SHP77 treated with DMSO at 0.1 percent for 48 hours (cell line): ENCODE measurements at places on chromosomes 5 and 9.

- no peak for DNase-seq
These were observed 186.0 kb downstream of the PAX5 start for GRCh38 chr9:36847781-36848673.

DNA sequence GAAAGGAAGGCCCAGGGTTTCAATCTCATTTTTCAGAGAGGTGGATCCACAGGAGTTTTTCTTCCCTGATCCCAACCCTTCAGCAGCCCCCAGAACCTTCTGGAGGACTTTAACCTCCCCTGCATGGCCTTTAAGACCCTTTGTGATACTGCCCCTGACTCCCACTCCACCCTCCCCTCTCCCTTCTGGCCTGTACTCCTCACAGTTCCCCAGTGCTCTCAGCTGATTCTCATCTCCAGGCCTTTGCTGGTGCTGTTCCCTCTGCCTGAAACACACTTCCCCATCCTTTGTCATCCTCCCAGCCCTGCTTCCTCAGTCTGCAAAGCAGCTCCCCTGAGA, 18.5 kb downstream of the NEURL1B start:
- no peak for DNase-seq

DNA sequence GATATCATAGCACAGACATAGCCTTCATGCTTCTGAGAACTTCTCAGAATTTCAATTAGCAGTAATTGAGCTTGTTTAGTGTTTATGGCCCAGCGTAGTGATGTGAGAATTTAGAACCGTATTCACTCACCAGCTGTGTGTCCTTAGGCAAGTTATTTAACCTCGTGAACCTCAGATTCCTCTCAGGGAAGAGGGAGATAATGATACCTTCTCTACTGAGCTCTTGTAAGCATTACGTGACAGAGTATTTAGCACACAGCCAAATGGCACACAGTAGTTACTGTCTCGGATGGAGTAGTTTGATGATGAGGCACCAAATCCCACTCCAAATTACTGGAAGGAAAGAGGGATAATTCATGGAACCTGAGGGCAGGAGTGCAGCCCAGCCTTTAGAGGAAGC, 429.3 kb downstream of the CCDC171 start:
- no peak for DNase-seq

DNA sequence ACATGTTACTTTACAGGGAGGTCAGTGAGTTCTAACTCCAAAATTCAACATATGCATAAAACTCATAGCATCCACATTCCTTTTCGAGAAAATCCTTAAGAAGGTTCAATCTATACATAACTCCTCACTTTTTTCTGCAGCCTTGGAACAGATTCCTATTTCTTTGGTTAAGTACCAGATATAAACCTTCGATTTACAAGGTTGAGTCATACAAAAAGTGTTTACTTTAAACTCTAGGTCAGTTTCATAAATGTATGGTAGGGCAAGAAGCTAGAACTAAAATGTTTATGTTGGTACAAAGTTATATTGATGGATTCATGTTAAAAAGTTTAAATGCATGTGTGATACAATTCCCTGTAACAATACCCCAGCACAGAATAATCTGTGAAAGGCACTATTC, 19.4 kb downstream of the CDKN2AIPNL start:
- DNase-seq, result no peak

DNA sequence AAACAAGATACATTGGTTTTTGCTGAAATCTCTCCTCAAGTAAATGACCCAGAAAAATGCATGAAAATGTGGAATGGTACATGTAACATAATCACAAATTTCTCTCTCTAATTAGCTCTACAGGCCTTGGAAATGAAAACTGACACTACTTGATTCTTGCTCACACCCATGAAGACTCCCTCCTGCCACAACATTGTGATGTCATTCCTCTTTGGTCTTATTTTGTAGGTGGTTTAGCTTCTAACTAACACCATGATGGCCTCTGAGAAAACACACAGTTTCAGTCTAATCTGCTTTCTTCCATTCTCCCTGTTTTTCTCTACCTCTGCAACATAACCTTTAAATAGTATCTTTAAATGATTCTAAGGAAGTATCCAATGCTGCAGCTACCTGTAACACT, 78.6 kb upstream of the FAM174A start:
- no peak for DNase-seq

- DNase-seq, result no peak
These were observed 13.4 kb downstream of the COL23A1 start for GRCh38 chr5:178576591-178577351.

DNA sequence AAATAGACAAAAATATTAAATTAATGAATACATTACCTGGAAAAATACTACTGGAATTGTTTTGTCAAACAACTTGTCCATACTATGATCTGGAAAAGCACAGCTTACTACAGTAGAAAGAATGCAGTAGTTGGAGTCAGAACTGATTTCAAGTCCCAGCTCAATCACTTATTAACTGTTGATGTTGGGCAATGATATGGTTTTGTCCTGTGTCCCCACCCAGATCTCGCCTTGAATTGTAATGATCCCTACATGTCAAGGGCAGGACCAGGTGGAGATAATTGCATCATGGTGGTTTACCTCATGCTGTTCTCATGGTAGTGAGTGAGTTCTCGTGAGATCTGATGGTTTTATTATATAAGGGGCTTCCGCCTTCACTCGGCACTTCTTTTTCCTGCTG, 247.5 kb downstream of the CD180 start:
- DNase-seq, result no peak

DNA sequence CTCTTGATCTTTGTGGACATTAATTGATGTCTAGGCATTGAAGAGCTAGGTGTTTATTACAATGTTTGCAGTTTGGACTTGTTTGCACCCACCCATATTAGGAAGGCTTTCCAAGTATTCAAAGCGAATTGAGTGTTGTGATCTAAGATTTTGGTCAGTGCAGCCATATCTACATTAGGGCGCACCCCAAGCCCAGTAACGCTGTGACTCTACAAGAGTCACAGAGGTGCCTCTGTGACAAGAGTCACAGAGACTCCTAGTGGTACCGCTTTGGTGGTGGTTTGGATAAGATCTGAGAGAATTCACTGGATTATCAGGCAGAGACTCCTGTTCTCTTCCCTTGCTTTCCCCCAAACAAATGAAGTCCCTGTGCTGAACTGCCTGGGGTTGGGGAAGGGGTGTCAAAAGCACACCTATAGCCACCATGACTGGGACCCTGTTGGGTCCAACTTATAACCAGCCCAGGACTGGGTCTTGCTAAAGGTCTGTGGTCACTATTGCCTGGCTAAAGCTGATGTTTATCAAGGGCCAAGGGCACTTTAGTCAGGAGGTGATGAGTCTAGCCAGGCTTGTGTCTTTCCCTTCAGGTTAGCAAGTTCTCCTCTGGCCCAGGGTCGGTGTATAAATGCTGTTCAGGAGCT, 114.1 kb upstream of the RIOK2 start:
- DNase-seq, result peak; percentile 12

DNA sequence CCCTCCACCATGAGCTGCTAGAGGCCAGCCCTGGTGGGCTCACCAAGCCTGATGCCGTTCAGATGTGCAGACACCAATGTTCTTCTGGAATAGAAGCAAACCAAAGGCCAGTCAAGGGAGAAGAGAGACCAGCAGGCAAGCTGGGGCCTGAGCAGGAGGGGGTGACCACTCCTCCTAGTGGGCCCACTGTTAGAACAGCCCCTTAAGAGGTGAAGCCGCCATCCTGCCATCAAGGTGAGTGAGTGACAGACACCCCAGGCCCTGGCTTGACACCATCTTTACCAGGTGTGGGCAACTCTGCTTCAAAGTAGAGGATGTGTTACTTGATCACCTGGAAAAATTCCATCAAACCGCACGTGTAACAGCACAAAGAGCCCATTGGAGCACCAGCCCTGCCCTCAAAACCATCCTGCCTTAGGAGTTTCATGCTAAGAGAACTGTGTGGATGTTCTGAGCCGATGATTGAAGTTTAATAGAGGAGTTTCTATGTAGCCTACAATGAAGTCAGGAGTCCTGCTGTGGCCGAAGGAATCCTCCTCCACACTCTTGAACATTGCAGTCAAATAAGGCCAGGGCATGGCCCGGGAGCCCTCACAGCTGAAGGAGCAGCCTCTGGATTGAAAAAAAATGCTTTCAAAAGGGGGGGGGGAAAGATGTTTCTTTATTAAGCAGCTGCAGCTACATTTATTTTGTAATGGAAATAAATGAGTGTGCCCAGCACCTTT, 20.8 kb downstream of the AMBP start:
- DNase-seq, result no peak

DNA sequence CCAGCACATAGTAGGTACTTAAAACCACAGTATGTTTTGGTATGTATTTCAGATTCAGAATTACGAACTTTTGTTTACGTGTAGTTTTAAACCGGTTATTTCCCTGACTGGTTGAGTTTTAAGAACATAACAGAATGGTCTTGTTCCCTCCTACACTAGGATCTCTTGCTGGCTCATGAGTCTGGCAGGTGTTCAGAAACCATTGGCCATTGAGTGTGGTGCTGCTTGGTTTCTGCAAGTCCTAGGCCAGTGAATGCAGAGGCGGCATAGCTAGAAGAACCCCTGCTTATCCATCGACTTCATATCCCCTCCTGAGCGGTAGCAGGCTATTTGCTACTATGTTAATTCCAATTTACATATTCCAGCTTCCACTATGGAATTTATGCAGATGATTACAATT, 65.6 kb downstream of the GPR21 start:
- DNase-seq, result no peak

GRCh38 chr5:116543501-116543900, 31.1 kb downstream of the SEMA6A start:
- no peak for DNase-seq

GRCh38 chr5:149280802-149281201, 9.1 kb downstream of the AFAP1L1 start:
- no peak for DNase-seq

DNA sequence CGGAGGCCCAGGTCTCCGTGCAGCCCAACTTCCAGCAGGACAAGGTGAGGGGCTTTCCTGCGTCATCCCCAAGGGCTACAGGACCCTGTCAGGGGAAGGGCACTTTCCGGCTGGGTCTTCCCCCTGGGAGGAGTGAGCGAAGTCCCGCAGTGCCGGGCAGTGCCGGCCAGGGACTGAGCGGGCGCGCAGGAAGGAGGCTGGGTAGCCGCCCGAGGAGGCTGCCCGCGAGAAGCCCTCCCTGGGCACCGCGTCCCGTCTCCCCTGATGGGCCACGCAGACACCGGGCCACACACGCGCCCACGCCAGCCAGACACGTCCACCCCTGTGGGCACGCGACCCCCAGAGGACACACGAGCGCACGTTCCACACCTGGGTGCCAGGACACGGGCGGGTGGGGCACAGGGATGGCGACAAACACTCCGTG, 357 bp downstream of the PTGDS start:
- DNase-seq, result no peak

GRCh38 chr9:76321195-76321828, 72.9 kb downstream of the RFK start:
- no peak for DNase-seq
